Mammary epithelial cell (primary cell): ENCODE measurements at places on chromosomes 2 and 18.

DNA sequence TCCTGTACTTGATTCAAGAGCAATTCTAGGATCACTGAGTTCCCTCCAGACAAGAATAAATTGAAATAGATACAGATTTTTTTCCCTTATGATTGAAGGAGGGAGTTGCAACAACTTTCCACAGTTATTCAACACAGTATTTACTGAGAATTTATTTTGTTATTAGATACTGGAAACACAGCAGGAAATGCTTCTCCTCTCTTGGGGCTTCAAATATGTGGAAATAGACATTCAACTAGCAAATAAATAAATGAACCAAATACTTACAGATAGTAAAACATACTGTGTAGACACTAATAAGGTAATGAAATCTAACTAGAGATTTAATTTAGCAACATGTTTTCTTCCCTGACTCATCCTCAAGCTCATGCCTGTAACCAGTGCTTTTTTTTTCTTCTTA, 169.2 kb downstream of the LNPK start:
- DNase-seq: no peak

DNA sequence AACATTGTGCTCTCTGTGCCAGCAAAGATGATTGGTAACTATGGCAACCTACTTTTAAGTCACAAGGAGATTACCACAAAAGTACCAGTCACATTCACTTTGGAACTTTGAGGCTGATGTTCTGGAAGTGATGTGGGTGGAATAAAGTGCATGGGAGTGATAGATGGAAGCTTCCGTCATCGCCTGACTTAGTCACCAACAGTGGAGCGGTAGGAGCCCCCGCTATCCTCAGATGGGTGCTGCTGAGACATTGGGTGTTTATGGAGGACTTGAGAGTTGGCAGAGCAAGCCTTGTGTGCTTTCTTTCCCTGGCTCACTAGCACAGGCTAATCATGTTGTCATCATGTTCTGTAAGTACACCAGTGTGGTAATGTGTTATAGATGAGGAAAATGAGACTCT, 4.6 kb downstream of the PPP1R7 start:
- no peak for DNase-seq

- DNase-seq: no peak
Observed at GRCh38 chr2:220962556-220962955, 609.5 kb downstream of the EPHA4 start.

GRCh38 chr18:51072586-51073313, 42.7 kb downstream of the SMAD4 start:
- DNase-seq: no peak

DNA sequence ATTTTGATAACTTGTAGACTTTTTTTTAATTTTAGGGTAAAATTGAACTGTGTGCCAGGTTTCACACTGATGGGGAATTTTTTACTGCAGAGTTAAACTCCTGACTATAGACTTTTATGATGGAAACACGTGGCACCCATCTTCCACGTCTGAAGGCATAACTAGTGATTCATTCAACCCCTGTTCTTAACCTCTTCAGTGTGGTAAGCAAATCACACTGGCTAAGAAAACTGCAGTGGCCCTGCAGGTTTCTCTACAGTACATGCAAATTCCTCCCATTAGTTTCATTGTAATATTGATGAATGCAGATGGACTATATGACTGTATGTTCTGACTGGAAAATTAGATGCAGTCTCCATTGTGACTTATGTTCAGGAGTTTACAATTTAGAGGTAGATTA, 47.2 kb downstream of the SMAD4 start:
- peak; percentile 34 for DNase-seq

DNA sequence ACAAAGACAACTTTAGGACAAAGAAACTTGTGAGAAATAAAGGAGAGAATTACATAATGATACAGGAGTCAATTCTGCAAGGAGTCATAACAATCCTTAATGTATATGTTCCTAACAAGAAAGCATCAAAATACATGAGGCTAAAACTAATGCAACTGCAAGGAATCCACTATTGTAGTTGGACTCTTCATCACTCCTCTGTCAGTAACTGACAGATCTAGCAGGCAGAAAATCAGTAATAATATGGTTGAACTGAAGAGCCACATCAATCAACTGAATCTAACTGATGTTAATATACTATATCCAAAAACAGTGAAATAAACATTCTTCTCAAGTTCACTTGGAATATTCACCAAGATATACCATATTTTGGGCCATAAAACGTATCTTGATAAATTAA, 1806.4 kb upstream of the CELF4 start:
- DNase-seq: no peak

DNA sequence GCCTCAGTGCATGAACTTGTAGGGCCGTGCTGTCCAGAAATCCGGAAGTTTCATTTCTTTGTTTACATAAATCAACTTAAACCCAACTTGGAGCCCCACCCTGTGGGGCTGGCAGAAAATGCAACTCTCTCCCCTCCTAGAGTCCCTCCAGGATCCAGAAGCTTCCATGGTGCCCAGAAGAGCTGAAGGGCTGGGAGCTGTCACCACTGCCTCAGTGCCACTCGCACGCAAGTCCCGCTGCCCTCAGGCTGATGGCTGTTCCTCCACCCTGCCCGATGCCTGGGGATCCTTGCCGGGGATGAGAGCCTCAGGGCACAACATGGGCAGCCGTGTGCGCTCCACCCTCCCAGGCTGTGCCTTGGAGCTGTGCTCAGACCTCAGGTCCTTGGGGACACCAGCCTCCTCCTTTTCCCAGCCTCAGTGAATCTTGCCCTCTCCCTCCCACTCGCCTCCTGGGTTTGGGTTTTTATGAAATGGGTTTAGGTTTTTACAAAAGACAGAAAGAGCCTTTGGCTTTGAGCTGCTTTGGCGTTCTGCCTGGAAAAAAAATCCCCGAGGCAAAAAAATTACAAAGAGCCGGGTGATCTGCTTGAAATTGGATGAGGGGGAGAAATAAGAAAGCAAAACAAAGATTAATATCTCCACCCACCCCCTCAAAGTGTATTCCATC, 155.2 kb downstream of the TWIST2 start:
- DNase-seq: peak; percentile 37

- DNase-seq: no peak
Observed at GRCh38 chr2:101698844-101699754, 1.6 kb downstream of the MAP4K4 start.

GRCh38 chr2:877747-878146, 72.9 kb upstream of the SNTG2 start:
- DNase-seq: no peak

DNA sequence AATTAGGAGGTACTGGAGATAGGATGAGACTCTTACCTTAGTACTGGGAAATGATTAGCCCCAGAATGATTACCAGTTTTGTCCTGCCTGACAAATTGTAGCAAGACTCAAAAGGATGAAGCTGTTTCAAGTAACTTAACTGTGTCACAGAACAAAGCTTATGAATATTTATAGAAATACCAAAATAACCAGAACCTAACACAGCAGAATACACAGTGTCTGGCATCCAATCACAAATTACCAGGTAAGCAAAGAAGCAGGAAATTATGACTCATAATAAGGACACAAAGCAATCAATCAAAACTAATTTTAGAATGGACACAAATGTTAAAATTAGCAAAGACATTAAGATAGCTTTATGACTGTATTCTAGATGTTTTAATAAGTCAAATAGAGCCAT, 91.9 kb downstream of the CTNNA2 start:
- DNase-seq: no peak

- DNase-seq: no peak
Observed at GRCh38 chr2:69053416-69053965, 40.5 kb downstream of the ANTXR1 start.

- DNase-seq: no peak
Observed at GRCh38 chr18:58505181-58505580, 123.7 kb downstream of the ALPK2 start.
